ENCODE measurements at places on chromosomes 16 and 17.

GRCh38 chr16:82631701-82632685, 5.2 kb downstream of the CDH13 start:
- no peak for DNase-seq

GRCh38 chr17:16492613-16493530, 879 bp upstream of the LRRC75A start:
- DNase-seq = no peak

DNA sequence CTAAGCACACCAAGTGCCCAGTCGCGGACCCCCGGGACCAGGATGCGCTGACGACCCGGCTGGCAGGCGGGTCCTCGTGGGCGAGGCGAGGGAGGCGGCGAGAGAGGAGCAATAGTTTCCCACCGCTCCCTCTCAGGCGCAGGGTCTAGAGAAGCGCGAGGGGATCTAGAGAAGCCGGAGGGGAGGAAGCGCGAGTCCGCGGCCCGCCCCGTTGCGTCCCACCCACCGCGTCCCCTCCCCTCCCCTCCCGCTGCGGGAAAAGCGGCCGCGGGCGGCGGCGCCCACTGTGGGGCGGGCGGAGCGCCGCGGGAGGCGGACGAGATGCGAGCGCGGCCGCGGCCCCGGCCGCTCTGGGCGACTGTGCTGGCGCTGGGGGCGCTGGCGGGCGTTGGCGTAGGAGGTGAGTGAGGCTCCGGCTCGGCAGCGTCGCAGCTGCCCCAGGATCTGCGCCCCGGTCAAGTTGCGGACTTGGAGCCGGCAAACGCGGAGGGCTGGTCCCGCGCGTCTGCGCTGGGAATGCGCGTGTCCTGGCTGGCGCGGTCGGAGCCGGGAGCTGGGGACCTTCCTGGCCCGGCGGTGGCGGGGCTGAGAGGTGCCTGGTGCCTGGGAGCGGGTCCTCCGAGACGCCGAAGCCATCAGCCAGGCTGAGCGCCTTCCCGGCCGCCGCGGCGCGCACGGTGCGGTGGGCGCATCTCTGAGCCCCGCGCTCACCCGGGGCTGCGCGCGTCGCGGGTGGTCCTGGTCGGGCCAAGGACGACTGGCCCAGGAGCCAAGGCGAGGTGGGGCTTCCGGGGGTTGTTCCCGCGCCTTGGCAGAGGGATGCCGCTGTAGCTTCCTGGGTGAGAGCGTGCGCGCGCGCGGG, at the start of gene ITGB3:
Gene ITGB3 (plus strand): TSS at position 287 of the 862 bp plus-strand sequence. CDS start 35 bp downstream, at position 322.
- peak; percentile 43 for DNase-seq

DNA sequence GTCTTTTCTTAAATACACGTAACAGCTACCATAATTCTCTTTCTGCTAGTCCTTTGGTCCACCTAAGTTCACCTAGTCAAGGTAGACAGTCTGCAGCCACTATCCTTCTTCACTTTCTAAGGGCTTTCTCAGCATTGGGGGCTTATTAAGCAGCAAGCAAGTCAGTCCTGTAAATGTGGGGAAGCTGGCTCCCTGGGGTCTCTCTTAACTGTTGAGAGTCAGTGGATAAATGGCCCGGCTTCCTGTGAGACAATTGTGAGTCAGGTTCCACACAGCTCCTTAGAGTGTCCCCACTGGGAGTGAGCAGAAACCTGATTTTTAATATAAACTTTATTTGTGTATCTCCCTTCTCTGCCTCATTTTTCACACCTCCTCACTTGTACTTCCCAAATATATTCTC, 132.1 kb downstream of the CDH13 start:
- DNase-seq = no peak

- no peak for DNase-seq
These were observed 338.9 kb downstream of the CA10 start for GRCh38 chr17:51819341-51820219.

DNA sequence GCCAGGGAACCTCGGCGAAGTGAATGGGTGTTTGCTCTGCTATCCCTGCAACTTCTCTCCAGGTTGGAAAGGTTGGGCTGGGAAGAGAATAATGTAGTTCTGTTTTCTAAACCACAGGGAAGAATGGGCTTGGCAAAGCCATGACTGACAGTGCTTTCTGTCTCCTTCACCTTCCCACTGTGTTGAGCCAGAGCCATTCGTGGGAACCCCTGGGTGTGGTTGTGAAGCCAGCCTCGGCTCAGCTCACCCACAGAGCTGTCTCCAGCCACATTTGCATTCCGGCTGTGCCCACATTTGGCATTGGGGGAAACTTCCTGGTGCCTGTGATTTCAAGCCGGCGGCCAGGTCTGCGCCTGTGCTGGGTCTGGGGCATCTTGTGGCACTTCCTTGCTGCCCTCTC, 39.9 kb downstream of the BAIAP2 start:
- no peak for DNase-seq

DNA sequence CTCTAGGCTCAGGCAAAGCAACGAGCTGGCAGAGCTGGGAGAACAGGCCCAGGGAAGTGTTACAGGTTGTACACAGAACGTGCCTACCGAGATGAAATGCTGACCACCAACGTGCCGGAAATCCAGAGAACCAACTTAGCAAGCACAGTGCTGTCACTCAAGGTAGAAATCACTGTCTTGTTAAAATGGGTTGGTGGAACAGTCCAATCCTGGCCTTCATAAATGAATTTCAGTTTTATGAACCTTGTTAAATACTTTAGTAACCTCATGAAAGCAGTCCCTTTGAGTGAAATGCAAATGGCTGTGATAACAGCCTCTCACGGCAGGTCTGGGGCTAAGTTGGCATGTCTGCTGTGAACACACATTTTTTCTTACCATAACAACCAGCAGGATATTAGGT, 29.0 kb downstream of the ETV4 start:
- DNase-seq = no peak

GRCh38 chr16:73473713-73474112, 425.8 kb upstream of the ZFHX3 start:
- no peak for DNase-seq

DNA sequence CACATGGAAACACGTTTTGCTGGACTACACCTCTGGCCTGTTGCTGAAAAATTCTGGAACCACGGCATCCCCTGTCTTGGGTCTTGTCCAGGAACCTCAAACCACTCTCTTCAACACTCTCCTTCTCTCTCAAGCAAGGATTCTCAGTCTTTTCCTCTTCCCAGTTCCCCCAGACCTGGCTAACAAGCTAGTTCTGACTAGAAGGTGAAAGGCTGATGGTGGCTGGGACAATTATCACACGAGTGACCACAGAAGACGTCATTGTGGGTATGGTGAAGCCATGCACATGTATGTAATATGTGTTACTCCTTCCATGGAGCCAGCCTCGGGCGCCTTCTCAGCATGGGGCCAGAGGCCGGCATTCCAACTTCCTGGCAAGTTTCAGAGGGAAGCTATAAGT, 123.0 kb downstream of the CDYL2 start:
- no peak for DNase-seq

GRCh38 chr16:85998171-85998867, 99.4 kb downstream of the IRF8 start:
- DNase-seq = no peak

GRCh38 chr16:85651629-85652430, 36.9 kb downstream of the GINS2 start:
- DNase-seq = no peak

DNA sequence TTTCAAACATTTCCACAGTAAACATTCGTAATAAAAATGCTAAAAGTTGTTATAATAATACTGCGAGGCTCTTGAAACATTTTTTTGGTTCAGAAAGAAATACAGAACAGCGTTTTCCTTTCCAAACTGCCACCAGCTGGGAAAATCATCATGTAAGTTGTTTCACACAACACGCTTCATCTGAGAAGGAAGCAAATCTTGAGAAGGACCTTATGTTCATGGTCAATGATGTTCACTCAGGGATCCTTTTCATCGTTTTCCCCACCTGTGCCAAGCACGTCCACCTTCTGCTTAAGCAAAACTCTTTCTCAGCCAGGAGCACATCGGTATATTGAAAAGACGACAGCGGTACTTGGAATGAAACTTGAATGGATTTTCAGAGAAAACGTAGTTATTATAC, 274.5 kb upstream of the ELAC2 start:
- no peak for DNase-seq

DNA sequence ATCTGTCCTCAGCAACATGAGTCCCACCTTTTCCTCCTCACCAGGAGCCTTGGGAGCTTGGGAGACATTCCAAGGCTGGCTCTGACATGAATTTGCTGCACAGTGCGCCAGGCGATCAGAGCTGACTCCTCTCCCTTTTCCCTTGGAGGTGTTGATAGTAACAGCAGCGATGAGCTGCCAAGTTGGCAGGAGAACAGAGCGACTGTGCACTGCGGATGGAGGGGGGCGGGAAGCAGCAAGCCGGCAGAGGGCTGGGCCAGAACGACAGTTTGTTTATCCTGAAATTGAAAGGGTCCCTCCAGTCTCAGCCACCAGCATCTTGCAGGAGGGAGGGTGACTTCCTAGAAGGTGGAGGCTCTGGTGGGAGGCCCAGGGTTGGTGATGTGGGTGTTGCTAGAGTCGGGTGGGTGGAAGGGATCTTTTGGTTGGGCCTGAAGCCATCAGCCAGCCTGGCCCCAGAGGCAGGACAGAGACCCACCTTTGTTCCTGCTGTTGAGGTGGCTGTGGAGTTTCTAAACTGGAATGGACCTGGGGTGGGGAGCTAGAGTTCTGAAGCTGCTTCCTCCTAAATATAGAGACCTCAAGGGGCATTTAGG, 22.5 kb upstream of the DYNLL2 start:
- DNase-seq = no peak

DNA sequence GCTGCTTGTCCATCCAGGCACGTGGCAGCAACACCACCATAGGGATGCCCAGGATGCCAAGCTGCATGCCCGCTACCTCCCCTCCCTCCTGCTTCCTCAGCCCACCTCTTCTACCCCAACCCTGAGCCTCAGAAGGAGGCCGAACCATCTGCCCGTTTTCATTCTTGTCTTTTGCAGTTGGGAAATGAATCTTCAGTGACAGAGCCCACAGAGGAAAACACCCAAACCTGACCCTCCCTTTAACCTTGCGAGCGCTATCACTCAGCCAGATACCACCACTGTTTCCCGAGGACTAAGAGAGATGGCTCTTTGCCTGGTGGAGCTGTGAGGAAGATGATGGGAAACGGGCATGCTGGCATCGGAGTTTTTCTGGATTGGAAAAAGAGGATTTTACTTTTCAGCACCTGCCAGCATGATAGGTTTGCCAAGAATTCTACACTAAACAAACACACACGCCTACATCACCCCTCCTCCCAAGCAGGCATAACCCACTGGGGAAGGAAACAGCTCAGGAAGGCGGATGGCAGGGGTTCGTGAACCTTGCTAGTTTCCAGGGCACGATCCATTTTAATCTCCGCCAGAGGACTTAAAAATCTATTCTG, 457.4 kb downstream of the SLC39A11 start:
- no peak for DNase-seq

DNA sequence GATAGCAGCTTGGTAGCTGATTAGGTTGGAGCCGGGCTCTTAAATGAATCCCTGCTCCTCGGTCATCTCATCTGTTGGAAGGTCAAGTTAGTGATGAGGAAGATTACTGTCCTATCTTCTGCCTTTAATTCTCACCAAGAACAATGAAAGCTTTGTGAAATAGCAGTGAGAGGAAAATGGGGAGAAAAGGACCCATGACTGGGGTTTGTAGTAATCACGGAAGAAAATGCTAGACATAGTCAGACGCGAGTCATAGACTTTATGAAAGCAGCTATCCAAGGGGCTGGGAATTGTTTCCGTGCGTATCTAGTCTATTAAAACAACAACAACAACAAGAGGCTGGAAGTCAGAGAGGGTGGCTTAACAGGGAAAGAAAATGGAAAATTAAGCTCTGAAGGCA, 18.3 kb downstream of the PIK3R5 start:
- DNase-seq = no peak

DNA sequence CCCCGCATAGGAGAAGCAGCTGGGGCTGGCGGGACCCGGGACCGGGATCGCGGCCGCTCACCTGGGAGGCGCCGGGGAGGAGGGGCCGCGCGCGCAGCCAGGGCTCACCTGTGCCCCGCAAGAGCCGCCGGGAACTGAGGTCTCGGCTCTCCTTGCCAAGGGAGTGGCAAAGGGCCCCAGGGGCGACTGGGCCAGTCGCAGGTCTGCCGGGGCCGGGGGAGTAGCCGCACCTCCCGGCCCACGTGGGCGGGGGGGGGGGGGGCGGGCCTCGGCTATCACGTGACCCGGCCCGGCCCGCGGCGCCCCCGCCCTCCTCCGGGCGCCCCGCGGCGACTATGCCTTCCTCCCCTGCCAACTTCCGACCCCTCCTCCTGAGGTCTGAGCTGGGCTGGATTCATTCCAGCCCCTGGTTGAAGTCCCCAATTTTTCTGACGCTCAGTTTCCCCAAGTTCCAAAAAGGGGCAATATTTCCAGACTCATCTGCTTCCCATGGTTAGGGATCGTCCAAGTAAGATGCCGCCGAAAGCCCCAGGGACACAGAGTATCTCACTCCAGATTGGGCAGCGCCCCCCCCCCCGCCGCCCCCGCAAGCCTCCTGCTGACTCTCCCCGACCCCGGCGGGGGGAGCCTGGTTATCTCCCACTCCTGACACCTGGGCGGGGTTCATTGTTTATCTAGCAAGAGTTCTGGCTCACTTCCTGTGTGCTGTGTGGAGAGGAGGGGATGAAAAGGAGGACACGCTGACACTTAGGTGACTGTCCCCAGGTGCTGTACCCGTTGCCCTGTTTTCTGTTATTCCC, at the start of gene TMC6:
Gene TMC6 (minus strand): TSS at position 205 of the 800 bp plus-strand sequence. CDS start 1,923 bp downstream, outside the sequence.
- DNase-seq = peak; percentile 52

GRCh38 chr16:13919330-13919682, 648 bp upstream of the ERCC4 start:
- DNase-seq = no peak

GRCh38 chr16:88473666-88474534, 20.8 kb downstream of the ZFPM1 start:
- DNase-seq = no peak

GRCh38 chr17:8185582-8186445, 4.2 kb downstream of the BORCS6 start:
- peak; percentile 95 for DNase-seq

DNA sequence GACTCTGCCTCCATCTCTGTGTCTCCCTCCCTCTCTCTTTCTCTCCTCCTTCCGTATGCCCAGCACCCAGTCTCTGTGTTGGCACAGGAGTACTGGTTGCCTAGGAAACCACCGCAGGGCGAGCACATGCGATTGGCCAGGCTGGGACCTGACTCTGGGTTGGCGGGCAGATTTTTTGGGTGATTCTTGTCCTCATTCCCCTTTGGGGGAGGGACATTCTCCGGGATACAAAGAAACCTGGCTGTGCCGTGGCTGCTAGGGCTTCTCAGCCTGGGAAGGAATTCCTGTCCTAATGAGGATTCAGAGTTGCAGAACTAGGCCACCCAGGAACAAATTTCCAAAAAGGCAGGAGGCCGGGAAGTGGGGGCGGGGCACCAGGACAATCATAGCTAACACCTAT, 168.9 kb downstream of the SHISA9 start:
- no peak for DNase-seq

- DNase-seq = no peak
These were observed 4.6 kb downstream of the WNK4 start for GRCh38 chr17:42784811-42785592.
